ENCODE measurements at places on chromosomes 5 and 9.
A peak's percentile ranks its signal among the peaks of the same experiment; 100 is the strongest.

DNA sequence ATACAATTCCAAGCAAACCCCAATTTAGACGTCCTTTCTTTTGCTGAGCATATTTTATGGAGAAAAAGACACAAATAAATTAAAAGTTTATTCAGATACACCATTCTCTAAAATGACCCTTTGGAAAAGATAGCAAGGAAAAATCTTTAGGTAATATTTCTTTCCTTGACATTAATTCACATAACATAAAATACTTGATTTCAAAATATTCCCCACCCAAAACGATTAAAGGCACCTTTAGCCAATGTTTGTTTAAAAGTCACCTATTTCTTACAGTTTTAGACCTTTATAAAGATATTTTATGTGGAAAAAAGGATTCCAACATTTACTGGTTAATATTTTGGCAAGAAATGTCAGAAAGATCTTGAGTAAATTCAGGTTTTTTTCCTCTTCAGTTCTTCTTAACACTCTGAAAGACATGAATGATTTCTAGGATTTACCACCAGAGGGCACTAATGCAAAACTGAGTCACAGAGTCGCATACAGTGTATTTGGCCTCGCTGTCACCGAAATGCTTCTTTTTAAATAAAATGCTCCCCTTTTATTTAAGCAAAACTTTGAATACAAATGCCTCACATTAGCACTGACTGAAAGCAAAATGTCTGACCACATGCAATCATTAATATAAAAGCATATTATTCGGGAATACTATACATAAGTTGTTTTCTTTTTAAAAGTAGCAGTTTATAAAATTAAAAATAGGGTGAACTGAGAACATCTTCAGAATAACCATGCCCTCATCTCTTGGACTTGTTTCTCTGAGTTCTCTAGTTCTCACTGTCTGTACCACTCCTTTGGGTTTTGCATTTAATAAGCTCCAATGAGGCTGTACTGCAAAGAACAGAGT, 122.5 kb downstream of the SLC1A3 start:
- no peaks in the 10 kb centered on the region for H3K27me3 ChIP-seq
- H3K27ac ChIP-seq = no peak overlapping the region
- H3K36me3 ChIP-seq = no peaks in the 10 kb centered on the region
- H3K4me1 ChIP-seq = no peaks in the 10 kb centered on the region

GRCh38 chr5:114332493-114332892, 29.4 kb upstream of the KCNN2 start:
- H3K27me3 ChIP-seq = no peaks in the 10 kb centered on the region
- no peak for DNase-seq
- no peak overlapping the region for H3K27ac ChIP-seq
- no peaks in the 10 kb centered on the region for H3K4me1 ChIP-seq
- H3K4me3 ChIP-seq = no peak overlapping the region
- H3K36me3 ChIP-seq = no peaks in the 10 kb centered on the region

DNA sequence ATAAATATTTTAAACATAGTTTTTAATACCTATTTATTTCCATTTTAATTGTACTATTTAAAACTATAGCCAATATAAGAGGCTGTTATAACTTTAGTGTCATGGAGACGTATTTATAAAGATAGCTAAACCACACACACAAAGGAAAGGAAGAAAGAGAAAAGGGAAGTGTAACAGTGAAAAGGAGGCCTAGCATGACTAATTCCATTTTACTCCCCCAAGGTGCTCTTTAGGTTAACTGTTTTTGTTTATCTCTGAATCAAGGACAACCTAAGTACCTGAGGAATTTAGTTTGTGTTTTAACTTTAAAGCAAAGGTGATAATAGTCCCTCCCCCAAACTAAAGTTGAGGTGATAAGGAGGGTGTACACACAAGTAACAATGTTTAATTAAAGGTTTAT, 1188.9 kb upstream of the C9orf72 start:
- no peaks in the 10 kb centered on the region for H3K4me1 ChIP-seq
- H3K27ac ChIP-seq = no peak overlapping the region
- H3K36me3 ChIP-seq = no peaks in the 10 kb centered on the region
- no peaks in the 10 kb centered on the region for H3K27me3 ChIP-seq
- H3K4me3 ChIP-seq = no peak overlapping the region

DNA sequence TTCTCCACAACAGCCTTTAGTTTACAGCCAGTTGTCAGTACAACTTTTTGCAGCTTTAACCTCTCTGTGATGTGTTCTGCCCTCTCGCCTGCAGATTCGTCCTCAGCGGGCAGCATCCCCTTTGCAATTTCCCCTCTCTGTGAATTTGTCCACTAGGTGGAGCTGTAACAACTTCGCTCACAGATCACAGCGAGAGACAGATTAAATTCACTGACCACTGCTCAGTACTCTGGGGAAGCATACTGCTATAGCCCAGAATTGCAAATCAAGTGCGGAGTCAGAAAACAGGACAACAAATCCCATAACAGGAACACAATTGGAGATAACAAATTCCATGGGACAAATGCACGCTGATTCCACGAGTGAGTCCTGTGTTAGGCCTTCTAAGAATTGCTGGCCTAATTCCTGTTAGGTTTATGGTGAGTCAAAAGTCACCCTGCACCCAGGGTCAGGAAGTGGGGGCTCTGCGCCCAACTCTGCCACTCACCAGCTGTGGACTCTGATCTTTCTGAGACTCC, 2124.9 kb downstream of the MAT2B start:
- H3K4me3 ChIP-seq = no peak overlapping the region
- H3K4me1 ChIP-seq = no peaks in the 10 kb centered on the region
- no peak for DNase-seq
- H3K27ac ChIP-seq = no peak overlapping the region

DNA sequence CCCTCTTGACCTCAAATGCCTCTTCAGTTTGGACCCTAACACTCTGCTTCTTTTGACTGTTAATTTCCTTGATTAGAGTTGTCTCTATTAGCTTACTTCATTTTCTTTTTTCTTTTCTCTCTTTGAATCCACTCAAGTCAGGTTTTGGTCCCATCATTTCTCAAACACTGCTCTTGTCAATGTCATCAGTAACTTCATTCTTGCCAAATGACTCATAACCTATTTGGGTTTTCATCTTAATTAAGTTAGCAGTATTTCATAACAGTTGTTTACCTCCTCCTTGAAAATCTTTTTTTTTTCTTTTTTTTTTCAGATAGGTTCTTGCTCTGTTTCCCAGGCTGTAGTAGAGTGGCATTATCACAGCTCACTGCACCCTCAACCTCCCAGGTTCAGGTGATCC, 119.6 kb downstream of the PARP8 start:
- H3K4me3 ChIP-seq = no peak overlapping the region
- DNase-seq = no peak
- no peaks in the 10 kb centered on the region for H3K4me1 ChIP-seq
- H3K27ac ChIP-seq = no peak overlapping the region

DNA sequence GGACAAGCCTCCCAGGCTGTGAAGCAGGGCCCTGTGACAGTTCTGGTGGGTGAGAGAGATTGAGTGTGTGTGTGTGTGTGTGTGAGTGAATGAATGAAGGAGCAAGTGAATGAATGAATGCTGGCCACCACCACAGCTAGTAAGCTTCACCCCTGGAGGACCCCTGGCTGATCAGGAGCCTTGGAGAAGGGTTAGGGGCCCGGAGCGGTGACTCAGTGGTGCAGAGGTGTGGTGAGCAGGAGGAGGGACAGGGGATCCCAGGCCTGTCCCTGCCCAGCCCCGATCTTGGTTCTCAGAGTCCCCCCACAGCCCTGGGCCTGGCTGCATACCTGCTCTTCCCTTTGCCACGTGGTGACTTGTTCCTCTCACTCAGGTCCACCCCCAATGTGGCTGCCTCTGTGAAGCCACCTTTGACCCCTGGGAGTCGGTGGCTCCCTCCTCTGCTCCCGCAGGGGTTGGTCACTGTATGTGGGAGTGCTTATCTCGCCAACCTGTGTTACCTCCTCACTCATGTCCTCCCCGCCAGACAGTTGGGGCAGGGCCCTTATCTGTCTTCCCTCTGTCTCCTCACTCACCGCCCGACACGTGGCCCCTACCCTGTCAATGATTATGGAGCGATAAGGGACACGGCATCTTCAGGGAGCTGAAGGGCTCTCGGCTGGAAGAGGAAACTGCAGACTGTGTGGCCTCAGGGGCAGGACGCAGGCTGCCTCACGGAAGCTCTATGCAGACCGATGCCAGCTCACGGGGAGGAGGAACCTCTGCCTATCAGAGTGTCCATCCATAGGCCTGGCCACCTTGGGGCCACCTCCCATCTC, 99.9 kb upstream of the PITX1 start:
- no peak overlapping the region for H3K4me3 ChIP-seq
- no peak overlapping the region for H3K27ac ChIP-seq
- peak; percentile 65 for DNase-seq
- peaks cover 68% of the 10 kb centered on the region for H3K4me1 ChIP-seq
- no peaks in the 10 kb centered on the region for H3K36me3 ChIP-seq

GRCh38 chr9:137945581-137945980, 68.0 kb downstream of the CACNA1B start:
- peaks cover 11% of the 10 kb centered on the region for H3K27me3 ChIP-seq
- H3K36me3 ChIP-seq = no peaks in the 10 kb centered on the region
- DNase-seq = no peak
- H3K4me3 ChIP-seq = no peak overlapping the region
- no peak overlapping the region for H3K27ac ChIP-seq
- no peaks in the 10 kb centered on the region for H3K4me1 ChIP-seq

DNA sequence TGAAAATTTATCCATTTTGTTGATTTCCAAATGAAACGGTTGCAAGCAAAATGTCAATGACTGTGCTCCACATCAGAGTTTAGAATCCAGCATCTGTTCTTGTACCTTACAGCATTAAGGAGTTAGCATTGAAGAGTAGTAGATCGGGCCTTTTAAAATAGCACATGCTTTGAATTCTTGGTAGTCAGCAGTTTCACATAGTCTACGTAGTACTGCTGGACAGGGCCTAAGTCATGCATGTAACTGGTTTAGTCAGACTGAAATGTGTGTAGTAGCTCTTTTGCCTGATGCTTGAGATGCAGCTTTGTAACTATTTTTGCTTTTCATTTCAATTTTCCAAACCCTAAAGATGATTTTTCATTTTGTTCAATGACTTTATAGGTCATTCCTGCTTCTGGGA, 19.8 kb downstream of the LECT2 start:
- no peak overlapping the region for H3K27ac ChIP-seq
- H3K36me3 ChIP-seq = no peaks in the 10 kb centered on the region
- H3K4me1 ChIP-seq = no peaks in the 10 kb centered on the region
- no peak overlapping the region for H3K4me3 ChIP-seq
- no peaks in the 10 kb centered on the region for H3K27me3 ChIP-seq

GRCh38 chr5:104569621-104570020, 1007.0 kb upstream of the NUDT12 start:
- H3K27ac ChIP-seq = no peak overlapping the region
- H3K4me3 ChIP-seq = no peak overlapping the region
- no peaks in the 10 kb centered on the region for H3K4me1 ChIP-seq

GRCh38 chr9:114112778-114113584, 13.9 kb upstream of the KIF12 start:
- no peak for DNase-seq
- H3K4me1 ChIP-seq = no peaks in the 10 kb centered on the region
- no peaks in the 10 kb centered on the region for H3K36me3 ChIP-seq
- H3K4me3 ChIP-seq = no peak overlapping the region
- H3K27me3 ChIP-seq = peaks cover 72% of the 10 kb centered on the region
- H3K27ac ChIP-seq = no peak overlapping the region

GRCh38 chr5:67014957-67015400, 181.6 kb downstream of the CD180 start:
- H3K4me3 ChIP-seq = peak overlapping the region; percentile 54
- peaks cover 2% of the 10 kb centered on the region for H3K36me3 ChIP-seq
- DNase-seq = no peak
- peak overlapping the region; percentile 96 for H3K27ac ChIP-seq
- peaks cover 68% of the 10 kb centered on the region for H3K4me1 ChIP-seq

- H3K36me3 ChIP-seq = peaks cover 3% of the 10 kb centered on the region
- 0 out of 2 replicates have a peak, but pooled peaks cover 4% of the 10 kb centered on the region for H3K4me1 ChIP-seq
- no peak overlapping the region for H3K4me3 ChIP-seq
- no peak overlapping the region for H3K27ac ChIP-seq
- no peaks in the 10 kb centered on the region for H3K27me3 ChIP-seq
- DNase-seq = no peak
Observed at GRCh38 chr9:137456864-137457405, 2.2 kb downstream of the NSMF start.

- H3K36me3 ChIP-seq = no peaks in the 10 kb centered on the region
- H3K27me3 ChIP-seq = no peaks in the 10 kb centered on the region
- H3K4me1 ChIP-seq = no peaks in the 10 kb centered on the region
- no peak overlapping the region for H3K27ac ChIP-seq
Observed at GRCh38 chr9:116060631-116061030, 93.0 kb upstream of the PAPPA start.

DNA sequence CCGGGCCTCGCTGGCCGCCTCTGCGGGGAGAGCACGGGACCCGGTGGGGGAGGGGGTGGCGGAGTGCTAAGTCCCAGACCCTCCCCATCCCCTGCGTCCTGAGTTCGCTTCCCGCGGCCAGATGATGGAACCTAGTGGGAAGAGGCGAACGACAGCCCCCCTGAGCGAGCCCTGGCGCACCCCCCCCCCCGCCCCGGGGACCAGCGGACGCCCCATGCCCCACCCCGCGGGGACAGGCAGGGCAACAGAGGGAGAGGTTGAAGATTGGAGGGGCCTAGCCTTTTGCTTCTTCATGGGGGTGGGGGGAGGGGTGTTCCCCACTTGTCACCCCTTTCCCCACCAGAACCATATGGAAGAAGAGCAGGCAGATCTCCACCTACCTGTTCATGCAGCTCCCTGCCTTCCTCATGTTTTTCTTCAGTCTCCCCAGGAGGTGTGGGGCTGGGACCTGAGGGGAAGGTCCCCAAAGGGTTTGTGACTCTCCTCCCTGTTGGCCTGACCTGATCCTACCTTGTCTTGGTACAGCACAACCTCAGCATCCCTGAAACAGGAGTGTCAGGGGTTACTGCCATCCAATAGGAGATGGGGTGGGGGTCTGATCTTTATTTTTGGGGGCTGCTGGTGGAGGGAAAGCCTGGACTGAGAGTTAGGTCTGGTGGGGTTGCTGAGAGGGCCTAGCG, 485 bp downstream of the FAM53C start:
- no peaks in the 10 kb centered on the region for H3K27me3 ChIP-seq
- peaks cover 19% of the 10 kb centered on the region for H3K36me3 ChIP-seq
- no peak for DNase-seq
- H3K27ac ChIP-seq = no peak overlapping the region

DNA sequence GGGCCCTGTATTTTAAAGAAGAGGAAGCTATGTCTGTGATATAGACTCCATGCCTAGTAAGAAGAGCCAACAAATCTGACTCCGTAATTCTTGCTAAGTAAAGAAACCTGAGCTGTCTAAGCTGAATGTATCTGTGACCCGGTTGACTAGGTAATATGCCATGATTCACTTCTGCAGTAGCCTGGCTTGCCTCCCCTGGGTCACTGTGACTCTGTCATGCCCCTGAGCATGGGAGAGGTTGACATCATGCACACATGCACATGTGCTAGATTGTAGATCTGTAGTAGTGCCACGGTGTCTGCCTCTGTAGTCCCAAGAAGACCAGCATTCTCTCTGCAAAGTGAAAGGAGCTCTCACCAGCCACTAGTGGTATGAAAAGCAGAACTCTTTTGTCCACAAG, 9.1 kb downstream of the SLC22A5 start:
- H3K36me3 ChIP-seq = no peaks in the 10 kb centered on the region
- no peak overlapping the region for H3K27ac ChIP-seq
- peak; percentile 59 for DNase-seq
- no peaks in the 10 kb centered on the region for H3K27me3 ChIP-seq

- no peaks in the 10 kb centered on the region for H3K36me3 ChIP-seq
- no peaks in the 10 kb centered on the region for H3K4me1 ChIP-seq
- no peak overlapping the region for H3K27ac ChIP-seq
- no peak for DNase-seq
- H3K4me3 ChIP-seq = no peak overlapping the region
Observed at GRCh38 chr9:32344551-32345182, 39.8 kb upstream of the ACO1 start.
